ENCODE measurements at places on chromosomes 3 and 15. TPM values are rescaled to one million over a fixed set of nuclear protein-coding genes. Genes with fewer than 3 reads are reported as not detected.

Gene CEMIP
- total RNA-seq, result 2.2 TPM

Gene CA12
- 147 TPM for total RNA-seq

Gene TMC3
- total RNA-seq, result not detected

Gene DAZL
- total RNA-seq, result not detected

Gene IL17RE
- 0.88 TPM for total RNA-seq

All from A549 treated with RU486 at 1 μM for 4 hours (cell line).